ENCODE measurements at places on chromosomes 11 and 22.
A peak's percentile ranks its signal among the peaks of the same experiment; 100 is the strongest.

GRCh38 chr22:44616461-44616860 lies 85.5 kb upstream of the PRR5 start:
- DNase-seq: no peak

DNA sequence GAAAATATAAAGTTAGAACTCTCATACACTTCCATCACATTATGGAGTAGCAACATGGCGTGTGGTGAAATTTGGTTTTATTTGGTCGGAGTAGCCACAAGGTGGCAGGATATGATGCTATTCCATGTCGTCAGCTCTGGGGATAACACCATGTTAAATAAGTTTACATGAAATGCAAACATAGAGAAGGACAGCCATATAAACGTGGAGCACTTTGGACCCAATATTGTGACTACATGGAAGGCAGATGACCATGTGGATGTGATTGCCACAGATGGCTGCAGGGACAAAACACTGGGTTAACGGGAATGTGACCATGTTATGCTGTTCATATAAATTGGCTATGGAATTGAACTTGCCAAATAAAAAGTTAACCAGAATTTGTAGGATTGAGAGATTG lies 21.0 kb downstream of the OR5M11 start:
- no peak for DNase-seq

DNA sequence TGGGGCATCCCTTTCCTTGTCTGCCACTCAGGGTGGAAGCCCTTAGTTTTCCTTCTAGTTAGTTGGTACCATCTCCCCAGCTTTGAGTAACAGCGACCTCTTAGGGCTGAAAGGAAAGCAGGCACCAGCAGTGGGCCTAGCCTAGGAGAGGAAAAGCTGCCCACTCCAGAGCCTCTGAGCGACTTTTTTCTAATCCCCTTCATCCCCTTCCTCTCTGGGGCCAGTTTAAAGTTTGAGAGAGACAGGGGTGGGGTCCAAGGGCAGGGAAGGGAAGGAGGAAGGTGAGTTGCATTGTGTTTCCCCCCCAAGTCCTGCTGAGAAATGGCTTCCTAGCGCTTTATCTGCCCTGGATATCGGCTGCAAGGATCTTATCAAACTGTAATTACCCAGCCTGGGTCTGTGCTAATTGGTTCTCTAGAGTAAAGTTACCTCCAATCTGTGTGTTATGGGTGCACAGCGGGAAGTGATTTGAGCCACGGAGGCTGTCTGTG lies 573.9 kb upstream of the CADM1 start:
- no peak for DNase-seq

DNA sequence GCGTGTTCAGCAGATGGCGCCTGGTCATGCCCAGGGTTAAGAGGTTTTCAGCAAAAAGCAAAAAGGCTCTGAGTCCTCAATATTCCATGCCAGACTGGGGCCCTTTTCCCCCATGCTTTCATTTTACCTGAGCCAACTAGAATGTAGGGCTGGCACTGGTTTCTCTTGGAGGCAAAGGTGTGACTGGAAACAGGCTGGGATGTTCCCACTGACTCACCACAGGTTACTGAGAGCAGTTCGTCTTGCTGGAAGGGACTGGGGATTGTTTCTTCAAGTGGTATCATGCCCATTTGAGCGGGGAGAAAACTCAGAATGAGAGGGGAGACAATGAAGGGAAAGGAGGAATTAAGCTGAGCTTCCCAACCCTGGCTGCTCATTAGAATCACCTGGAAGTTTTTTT lies 243.9 kb downstream of the TENM4 start:
- no peak for DNase-seq

DNA sequence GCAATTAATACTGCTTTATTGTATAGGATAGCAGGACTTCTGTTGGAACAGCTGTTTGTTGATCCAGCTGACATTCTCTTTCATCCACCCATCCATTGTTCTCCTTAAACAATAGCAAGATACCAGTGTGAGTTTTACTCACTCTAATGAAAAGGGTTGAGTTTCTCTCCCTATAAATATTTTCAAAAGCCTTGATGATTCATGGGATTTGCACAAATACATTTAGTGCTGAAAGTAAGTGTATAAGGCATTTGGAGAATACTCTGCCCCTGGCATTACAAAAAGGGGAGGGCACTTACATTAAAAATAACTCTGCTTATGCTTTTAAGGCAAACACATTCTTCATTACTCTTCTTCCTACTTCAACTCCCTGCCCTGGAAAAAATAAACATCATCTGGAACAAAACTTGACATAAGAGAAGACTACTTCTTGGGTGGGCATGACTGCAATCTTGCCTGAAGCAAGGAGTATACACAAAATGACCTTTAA lies 634.9 kb downstream of the METTL15 start:
- DNase-seq: no peak

DNA sequence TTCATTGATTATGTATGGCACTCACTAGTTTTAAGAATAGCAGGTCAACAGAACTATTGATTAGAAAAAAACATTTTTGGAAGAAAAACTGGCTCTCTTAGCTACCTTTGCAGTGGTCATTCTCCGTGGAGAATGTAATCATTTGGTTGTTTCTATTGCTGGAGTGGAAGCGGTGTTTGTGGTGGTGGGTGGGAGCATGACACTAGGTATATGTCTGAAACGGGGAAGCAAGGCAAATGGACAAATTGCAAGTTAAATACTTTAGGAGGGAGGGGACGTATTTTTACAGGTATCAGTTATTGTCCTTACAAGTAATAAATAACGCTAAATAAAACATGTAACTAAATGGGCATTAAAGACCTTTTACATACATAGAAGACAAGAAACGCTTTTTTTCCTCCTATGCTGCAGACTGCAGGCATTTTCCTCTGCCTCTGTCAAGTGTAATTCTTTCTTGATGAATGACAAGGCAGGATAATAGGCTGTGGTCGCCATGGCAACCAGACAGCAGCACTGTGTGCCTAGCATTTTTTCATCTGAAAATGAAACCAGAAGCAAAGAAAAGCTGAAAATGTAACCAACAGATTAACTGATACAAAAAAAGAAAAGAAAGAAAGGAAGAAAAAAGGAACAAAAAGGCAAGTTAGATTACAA lies 46.2 kb downstream of the BLID start:
- no peak for DNase-seq

DNA sequence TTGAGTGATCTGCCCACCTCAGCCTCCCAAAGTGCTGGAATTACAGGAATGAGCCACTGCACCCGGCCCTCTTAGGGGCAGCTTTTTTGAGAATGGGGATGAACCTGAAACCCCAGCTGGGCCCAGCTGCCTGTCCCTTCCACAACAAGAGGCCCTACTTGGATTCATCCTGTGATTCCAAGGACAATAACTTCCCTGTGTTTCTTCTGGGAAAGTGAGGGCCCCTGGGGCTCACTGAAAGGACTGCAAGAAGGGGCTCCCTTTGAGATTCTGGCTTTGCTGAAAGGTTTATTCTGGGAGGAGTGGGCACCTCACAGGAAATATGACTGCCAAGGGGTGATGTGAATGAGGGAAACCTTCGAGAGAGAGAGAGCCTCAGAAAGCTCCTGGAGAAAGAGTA lies 12.3 kb upstream of the GNAZ start:
- DNase-seq: no peak

- no peak for DNase-seq
Measured at GRCh38 chr11:86495351-86495750, 120.7 kb downstream of the CCDC81 start.

DNA sequence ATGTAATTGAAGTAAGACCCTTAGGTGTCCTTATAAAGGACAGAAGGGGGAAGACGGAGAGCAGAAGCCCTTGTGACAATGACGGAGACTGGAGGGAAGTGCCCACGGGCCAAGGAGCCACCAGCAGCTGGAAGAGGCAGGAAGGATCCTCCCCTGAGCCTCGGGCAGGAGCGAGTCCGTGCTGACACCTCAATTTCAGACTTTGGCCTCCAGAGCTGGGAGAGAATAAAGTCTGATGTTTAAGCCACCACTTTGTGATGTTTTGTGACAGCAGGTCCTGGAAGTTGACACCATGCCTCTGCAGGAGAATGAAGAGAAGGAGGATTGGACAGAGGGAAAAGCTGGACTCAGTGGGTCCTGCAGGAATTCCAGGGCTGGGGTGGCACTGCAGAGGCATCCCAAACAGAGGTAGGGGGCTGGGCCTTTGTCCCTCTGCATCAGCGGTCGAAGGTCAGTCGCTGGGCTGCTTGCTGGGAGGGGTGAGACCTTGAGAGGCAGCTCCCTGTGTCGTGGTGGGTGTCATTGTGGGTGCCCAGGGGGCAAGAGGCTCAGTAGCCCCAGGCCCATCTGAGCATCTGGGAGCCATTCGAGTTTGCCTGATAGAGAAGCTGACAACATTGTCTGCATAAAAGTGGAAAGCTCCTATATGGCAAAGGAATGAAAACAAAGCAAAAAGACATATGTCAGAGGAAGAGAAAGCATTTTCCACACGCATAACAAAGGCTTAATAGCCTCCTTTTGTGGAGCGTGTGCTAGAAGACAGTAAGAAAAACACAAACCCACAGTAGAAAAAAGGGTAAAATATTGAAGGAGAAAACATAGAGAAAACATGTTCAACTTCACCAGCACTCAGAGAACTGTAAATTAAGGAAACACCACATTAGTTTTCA lies 68.8 kb downstream of the RTL6 start:
- DNase-seq: no peak

DNA sequence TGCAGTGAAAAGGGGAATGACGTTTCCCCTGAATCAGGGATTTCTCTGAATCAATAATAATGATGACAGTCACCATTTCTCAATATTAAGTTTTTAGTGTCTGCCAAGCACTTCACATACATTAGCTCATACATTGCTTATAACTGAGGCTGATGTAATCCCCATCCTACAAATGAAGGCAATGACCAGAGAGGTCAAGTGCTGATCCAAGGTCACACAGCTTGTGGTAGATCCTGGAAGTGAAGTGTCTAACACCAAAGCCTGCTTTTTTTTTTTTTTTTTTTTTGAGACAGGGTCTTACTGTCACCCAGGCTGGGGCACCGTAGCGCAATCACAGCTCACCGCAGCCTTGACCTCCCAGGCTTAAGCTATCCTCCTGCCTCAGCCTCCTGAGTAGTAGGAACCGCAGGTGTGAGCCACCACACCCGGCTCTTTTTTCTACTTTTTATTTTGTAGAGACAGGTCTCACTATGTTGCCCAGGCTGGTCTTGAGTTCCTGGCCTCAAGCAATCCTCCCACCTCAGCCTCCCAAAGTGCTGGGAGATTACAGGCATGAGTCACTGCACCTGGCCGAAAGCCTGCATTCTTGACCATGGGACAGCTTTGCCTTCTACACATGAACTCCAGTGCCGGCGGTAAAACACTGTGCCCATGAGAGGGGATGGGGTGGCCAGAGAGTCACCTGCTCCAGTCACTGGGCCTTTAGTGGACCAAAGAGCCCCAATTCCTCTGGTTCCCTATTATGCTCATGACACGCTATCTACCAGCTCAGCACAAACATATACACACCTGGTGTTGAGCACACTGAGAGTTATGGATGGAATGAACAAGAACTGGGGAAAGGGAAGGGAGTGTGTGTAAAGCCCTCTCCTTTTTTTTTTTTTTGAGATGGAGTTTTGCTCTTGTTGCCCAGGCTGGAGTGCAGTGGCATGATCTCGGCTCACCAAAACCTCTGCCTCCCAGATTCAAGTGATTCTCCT lies 17.4 kb downstream of the ARHGAP1 start:
- DNase-seq: no peak

DNA sequence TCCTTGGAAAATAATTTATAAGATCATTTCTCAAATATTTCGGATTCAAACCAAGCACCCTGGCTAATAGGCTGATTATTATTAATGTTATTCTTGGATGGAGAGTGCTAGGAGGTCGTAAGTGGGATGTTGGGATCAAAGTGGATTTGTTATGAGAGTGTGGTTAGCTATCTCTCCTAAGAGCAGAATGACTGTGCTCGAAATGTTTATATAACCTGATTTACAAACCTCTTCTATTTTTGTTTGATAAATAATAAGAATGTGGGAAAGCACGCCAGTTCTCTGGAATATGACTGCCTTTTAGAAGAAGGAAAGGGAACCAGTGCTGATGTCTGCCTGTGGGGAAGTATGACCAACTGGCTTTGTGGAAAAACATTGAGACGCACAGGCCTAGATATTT lies 527.5 kb downstream of the NTM start:
- DNase-seq: no peak

DNA sequence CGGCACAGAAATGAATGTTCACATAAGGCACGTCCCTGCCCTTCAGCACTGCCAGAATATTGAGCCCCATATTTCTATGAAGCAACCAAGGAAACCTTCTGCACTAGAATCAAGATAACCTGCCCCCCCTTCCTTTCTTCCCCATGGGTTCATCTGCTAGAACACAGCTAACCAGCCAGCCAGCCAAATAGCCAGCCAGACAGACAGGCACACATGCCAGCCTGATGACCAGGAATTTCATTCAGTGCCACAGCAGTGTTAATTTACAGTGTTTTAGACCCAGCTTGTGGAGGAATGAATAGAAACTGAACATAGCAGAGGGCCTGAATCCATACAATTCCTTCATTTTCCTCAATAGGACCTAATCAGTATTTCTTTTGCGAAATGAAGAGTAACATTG lies 57.0 kb downstream of the TENM4 start:
- DNase-seq: no peak

GRCh38 chr22:46609175-46609690 lies 11.0 kb upstream of the GRAMD4 start:
- no peak for DNase-seq

DNA sequence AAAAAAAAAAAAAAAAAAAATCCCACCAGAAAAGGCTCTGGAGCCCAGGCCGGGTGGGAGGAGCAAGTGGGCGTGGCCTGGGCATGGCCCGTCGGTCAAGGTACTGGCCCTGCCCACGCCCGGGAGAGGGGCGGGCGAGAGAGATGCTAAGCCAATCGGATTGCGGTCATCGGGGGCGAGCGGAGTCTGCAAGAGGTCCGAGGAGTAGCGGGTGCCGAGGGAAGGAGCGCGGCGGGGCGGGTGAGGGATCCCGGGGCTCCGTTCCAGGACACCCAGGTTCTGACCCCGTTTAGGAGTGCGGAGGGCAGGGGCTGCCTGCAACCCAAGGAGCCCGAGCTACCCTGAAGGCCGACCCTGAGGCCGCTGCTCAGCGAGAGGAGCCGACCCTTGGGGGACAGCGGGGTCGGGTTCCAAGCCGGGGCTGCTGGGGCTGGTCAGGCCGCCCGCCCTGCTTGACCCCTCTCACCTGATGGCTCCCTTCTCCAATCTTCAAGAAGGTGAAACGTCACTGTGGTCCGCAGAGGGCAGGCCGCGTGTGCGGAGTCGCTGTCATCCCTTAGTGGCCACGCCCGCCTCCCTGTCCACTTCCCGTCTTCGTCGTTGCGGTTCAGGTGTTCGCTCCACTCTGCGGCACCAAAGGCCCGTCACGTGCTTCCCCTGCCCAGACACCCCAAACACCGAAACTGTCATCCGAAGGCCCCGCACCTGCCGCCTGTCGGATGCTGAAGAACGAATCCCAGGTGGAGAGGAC lies 11.1 kb upstream of the TAB1 start:
- DNase-seq: peak; percentile 90
